ENCODE measurements at places on chromosomes 11 and 22.

DNA sequence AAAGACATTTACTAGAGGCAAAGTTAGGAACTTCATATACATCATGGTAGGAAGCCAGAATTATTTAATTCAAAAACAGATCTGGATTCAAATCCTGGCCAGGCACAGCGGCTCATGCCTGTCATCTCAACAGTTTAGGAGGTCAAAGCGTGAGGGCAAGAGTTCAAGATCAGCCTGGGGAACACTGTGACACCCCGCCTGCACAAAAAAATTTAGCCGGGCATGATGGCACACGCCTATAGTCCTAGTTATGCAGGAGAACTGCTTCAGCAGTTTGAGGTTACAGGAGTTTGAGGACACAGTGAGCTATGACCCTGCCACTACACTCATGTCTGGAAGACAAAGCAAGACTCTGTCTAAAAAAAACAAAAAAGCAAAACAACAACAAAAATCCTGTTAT, 8.9 kb downstream of the MRTFA start:
- H3K27ac ChIP-seq = no peak overlapping the region
- peaks cover 14% of the 10 kb centered on the region for H3K4me1 ChIP-seq
- no peak overlapping the region for H3K4me3 ChIP-seq
- no peak for DNase-seq
- H3K27me3 ChIP-seq = no peaks in the 10 kb centered on the region

- H3K4me3 ChIP-seq = peak overlapping the region; percentile 71
- DNase-seq = no peak
- peaks cover 32% of the 10 kb centered on the region for H3K4me1 ChIP-seq
- no peaks in the 10 kb centered on the region for H3K27me3 ChIP-seq
These were observed 1.0 kb downstream of the ADM2 start for GRCh38 chr22:50482107-50483074.

DNA sequence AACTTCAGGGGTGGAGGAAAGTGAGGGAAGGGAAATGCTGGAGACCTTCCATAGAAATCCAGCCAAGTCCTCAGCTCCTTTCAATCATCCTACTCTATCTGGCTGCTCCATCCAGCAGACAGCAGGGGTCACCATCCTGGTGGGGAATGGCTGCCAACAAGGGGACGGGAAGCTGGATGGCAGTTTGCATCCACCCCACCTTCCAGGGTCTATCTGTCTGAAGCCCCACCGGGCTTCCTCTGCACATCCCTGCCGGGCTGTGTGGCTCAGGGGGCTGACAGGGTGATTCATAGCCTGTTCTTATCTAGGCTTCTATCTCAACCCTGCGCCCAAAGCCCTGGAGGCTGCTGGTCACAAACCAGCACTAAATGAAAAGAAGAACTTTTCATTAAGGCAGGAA, 1.1 kb downstream of the SYTL2 start:
- H3K27me3 ChIP-seq = no peaks in the 10 kb centered on the region
- H3K36me3 ChIP-seq = no peaks in the 10 kb centered on the region
- H3K4me3 ChIP-seq = no peak overlapping the region

DNA sequence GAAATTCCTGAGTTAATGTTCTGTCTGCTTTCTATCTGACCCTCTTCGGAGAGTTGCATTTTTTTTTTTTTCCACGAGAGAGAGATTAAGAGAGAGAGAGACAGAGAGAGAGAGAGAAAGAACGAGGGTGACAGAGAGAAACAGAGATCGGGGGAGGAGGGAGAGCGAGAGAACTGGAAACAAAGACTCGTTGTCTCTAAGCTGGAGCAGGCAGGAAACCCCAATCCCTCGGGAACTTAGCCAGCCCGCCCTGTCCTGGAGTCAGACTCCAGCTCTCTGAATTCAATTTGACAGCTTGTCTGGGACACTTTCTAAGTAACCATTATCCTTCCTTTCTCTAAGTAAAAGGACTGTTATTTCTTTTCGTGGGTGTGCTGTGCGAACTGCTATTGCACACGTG, 76.9 kb downstream of the KCNJ1 start:
- H3K4me3 ChIP-seq = no peak overlapping the region
- DNase-seq = no peak
- no peaks in the 10 kb centered on the region for H3K36me3 ChIP-seq
- no peak overlapping the region for H3K27ac ChIP-seq
- no peaks in the 10 kb centered on the region for H3K4me1 ChIP-seq
- H3K27me3 ChIP-seq = peaks cover 13% of the 10 kb centered on the region

GRCh38 chr22:31618057-31618456, 44.0 kb downstream of the PISD start:
- no peaks in the 10 kb centered on the region for H3K4me1 ChIP-seq
- DNase-seq = no peak
- H3K27ac ChIP-seq = peak overlapping the region; percentile 9

GRCh38 chr11:128367573-128367972, 219.8 kb downstream of the ETS1 start:
- H3K4me3 ChIP-seq = no peak overlapping the region
- no peaks in the 10 kb centered on the region for H3K36me3 ChIP-seq
- no peak overlapping the region for H3K27ac ChIP-seq
- DNase-seq = no peak
- H3K27me3 ChIP-seq = peaks cover 21% of the 10 kb centered on the region
- H3K4me1 ChIP-seq = no peaks in the 10 kb centered on the region

DNA sequence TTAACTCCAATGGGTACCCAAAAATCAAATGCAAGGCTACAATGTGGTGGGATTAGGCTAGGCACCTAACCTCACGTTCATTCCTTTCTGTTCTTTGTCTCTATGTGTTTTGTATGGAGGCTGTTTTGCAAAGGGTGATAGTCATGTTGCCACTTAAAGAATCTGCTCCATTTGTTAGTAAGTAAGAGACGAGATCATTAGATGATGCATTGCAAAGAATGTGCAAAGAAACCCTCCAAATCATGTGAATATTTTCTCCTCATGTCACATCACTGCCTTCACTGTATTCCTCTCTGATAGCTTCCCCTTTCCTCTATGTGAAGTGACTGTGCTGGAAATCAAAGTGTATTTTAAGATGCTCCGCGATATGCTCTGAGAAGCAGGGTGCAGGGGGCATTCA, 11.9 kb downstream of the SYT13 start:
- no peaks in the 10 kb centered on the region for H3K36me3 ChIP-seq
- H3K27ac ChIP-seq = no peak overlapping the region
- no peaks in the 10 kb centered on the region for H3K4me1 ChIP-seq
- no peak overlapping the region for H3K4me3 ChIP-seq

DNA sequence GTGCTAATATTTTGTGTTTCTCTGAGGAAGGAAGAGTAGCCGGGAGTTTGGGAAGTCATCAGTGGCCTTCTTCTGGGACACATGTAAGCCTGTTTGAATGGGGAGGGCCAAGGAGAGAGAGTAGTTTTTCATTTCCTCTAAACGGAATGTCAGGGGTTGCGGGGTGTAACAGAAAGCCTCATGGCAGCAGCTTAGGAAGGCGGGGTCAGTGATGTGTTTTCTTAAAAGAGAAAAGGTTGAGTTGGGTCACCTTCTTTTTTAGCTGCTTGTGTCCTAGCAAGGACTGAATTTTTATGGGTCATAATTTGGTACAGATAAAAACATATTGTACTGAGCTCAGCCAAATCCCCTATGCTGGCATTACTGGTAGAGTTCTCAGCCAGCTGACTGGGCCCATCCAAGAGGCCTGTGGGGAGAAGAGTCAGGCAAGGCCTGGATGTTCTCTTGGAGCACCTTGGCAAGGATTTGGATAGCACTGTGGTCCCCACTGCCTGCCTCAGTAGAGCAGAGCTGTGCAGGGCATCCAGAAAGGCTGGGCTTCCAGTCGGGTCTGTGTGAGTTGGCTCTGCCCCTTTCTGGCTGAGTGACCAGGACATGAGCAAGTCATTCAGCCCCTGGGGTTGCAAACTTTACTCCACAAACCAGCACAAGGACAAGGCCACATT, 29.4 kb upstream of the NAV2 start:
- H3K27me3 ChIP-seq = no peaks in the 10 kb centered on the region
- no peak for DNase-seq
- H3K4me1 ChIP-seq = peaks cover 37% of the 10 kb centered on the region
- no peak overlapping the region for H3K27ac ChIP-seq
- no peaks in the 10 kb centered on the region for H3K36me3 ChIP-seq
- no peak overlapping the region for H3K4me3 ChIP-seq

DNA sequence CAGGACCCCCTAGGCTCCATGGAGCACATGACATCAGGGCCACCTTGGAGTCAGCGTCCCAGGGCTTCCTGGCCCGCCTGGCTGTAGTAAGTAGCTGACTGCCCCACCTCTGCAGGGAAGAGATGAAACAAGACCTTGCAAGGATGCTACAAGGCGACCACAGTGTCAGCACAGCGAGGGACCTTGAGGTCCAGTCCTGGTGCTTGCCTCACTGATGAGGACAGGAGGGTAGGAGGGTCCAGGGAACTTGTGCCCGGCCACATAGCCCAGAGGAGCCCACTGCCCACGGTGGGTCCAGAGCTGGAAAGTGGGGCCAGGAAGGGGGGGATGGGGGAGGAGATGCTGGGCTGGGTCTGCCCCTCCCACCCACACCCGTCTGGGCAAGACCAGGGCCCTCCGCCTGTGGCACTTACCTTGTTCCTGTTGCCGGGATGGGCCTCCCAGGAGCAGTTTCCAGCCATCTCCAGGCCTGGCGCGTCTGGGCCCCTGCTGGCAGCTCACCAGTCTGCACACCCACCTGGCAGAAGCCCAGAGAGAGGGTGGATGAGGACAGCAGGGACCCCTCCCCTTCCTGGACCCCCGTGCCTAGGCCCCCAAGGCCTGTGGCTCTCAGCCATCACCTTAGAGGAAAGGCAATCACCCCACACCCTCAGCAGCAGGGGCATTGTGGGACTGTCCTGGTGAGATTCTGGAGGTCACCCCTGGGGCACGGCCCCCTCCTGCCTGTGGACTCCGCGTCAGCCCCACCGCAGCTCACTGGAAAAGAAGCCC, 3.4 kb downstream of the MRGPRF start:
- H3K36me3 ChIP-seq = no peaks in the 10 kb centered on the region
- H3K4me1 ChIP-seq = peaks cover 38% of the 10 kb centered on the region
- no peak overlapping the region for H3K4me3 ChIP-seq
- DNase-seq = no peak
- H3K27ac ChIP-seq = peak overlapping the region; percentile 66

DNA sequence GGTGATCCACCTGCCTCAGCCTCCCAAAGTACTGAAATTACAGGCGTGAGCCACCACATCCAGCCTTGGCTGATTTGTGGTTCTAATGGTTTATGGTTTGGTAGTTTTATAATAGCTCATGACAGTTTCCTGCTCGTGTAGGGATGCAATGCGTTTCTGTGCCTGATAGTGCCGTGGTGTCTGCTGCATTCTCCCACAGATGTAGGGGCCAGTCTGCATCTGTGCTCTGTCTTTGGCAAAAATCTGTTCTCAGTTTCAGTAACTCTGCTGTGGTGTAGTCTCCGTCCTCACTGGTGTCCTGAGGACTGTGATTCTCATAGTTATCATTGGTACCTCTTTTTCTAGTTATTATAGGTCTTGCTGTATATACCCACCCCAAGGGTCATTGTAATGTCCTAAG, 16.3 kb downstream of the ST14 start:
- no peak for DNase-seq
- H3K36me3 ChIP-seq = no peaks in the 10 kb centered on the region
- no peak overlapping the region for H3K4me3 ChIP-seq
- H3K4me1 ChIP-seq = peaks cover 27% of the 10 kb centered on the region
- no peak overlapping the region for H3K27ac ChIP-seq

- DNase-seq = no peak
- no peak overlapping the region for H3K4me3 ChIP-seq
These were observed 104.2 kb downstream of the MICAL3 start for GRCh38 chr22:17920145-17920605.

GRCh38 chr11:123174196-123175183, 20.6 kb downstream of the CLMP start:
- H3K27ac ChIP-seq = no peak overlapping the region
- H3K27me3 ChIP-seq = no peaks in the 10 kb centered on the region
- no peak for DNase-seq
- no peak overlapping the region for H3K4me3 ChIP-seq
- no peaks in the 10 kb centered on the region for H3K4me1 ChIP-seq

- DNase-seq = peak; percentile 55
- no peaks in the 10 kb centered on the region for H3K36me3 ChIP-seq
- peaks cover 15% of the 10 kb centered on the region for H3K4me1 ChIP-seq
- no peak overlapping the region for H3K4me3 ChIP-seq
These were observed 51.9 kb upstream of the CLMP start for GRCh38 chr11:123246749-123247495.

DNA sequence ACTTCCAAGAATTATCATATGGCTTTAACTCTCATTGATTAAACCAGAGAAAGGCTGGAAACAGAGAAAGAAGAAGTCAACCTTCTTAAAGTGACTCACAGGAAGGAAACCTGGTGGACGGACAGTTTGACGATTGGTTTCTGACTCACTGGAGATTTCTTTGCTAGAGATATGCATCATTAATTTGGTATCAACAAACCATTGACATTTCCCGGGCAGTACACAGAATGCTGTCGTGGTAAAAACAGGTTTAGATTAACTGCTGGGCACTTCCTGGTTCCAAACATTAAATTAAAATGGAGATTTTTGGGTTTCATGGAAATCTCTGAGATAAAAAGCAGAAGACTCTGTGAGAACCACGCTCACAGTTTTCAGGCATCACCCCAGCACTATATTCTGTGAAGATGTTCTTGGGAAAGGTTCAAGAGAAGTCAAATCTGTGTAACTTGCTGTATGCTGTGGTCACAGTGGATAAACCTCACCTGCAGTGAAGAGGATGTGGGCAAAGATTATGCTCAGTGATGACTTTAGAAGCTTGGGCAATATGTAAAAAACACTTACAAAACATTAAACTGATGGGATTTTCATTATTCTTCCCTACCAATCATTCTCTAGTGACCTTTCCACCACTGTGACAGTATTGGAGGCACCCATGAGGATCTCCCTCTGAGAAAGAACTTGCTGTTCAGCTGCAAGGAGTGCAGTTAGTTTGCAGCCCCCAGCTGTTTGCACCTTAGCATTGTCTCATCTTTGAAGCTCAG, 61.1 kb upstream of the CD44 start:
- H3K4me3 ChIP-seq = 0 out of 2 replicates have a peak overlapping the region, but pooled peaks have one; percentile 4
- peak; percentile 42 for DNase-seq
- H3K36me3 ChIP-seq = no peaks in the 10 kb centered on the region

DNA sequence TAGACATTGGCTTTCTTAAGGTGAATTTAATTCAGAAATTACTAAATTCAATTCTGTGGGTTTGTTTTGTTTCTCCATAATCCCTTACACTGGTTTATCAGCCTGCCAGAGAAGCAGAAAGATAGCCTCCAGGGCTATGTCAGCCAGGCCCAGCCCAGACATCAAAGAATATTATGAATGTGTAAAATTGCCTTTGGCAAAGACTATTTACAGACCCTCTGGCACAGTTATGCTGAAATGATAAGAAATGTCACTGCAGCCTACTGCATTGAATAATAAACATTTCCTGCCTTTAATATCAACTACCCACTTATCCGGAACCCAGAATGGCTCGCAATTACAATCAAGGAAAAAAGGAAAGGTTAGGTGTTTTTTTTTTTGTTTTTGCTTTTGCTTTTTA, 562.5 kb upstream of the LRRC4C start:
- no peaks in the 10 kb centered on the region for H3K36me3 ChIP-seq
- H3K27ac ChIP-seq = no peak overlapping the region
- no peaks in the 10 kb centered on the region for H3K4me1 ChIP-seq

DNA sequence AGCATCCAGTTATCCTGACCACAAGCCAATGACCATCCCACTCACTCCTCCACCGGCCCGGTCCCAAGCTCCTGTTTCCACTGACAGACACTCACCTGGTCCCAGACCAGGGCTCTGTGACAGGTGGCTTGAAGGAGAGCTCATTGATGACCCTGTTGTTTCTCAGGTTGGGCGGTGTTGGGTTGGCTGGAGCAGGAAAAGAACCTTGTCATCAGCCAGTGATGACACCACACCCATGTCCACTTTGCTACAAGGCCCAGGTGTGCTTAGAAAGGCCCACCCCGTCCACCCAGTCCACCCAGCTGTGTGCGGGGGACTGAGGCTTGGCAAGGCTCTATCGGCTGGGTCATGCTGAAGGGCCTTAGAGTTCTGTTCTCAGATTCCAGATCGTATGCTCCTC, 42.9 kb downstream of the GAB4 start:
- no peak for DNase-seq
- no peaks in the 10 kb centered on the region for H3K4me1 ChIP-seq
- H3K36me3 ChIP-seq = no peaks in the 10 kb centered on the region
- H3K27me3 ChIP-seq = peaks cover 12% of the 10 kb centered on the region

All from HCT116 (cell line).